ENCODE measurements at places on chromosomes 4 and X.

- no peak for DNase-seq
Observed at GRCh38 chr4:44725726-44726037, 674 bp downstream of the GNPDA2 start.

- no peak for DNase-seq
Observed at GRCh38 chrX:41445781-41446358, 1.3 kb upstream of the NYX start.

DNA sequence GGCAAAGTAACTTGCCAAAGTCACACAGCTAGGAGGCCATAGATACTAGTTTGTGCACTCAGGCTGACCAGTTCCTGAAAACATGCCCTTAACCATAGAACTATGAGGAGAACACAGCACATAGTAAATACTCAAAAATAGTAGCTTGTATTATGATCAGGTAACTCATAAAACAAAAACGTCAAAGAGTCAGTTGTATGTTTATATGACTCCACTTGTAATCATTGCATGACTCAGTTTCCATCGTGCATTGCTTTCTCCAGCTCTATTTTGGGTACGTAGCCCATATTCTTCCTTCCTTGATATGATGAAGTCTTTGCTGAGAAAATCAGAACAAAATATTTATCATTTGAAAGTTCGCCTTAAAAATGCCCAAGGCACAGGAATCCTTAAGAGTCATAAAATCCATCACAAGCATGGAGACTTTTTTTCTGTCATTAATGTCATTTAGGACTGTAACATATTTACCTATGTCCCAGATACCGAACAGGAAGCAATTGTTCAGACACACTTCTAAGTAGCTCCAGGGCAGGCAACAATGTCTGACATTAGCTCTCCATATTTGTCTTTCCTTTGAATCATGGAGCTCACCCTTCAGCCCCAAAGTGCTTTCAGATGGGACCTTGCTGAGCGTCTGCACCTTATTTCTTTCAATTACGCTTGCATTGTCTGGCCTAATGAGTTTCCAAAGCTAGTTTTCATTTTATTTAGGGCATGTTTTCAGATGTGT, 11.2 kb upstream of the MID1 start:
- DNase-seq = no peak

GRCh38 chr4:111943796-111944203, 201.5 kb upstream of the FAM241A start:
- DNase-seq = peak; percentile 19

DNA sequence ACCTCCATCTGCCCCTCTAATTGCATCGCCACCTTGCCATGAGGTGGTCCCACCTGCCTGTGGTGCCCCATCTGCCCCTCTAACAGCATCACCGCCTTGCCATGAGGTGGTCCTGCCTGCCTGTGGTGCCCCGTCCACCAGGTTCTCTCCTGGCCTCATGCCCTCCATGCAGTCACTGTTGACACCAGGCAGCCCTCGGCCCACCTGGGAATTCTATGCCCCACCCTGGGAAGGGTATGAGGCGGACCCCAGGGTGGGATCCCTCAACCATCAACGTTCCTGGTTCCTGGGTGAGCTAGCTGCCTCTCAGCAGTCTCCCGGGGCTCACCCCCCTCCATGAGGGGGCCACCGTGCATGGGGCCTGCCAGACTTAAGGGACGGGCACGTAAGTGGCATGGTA, 38.9 kb downstream of the ACOX3 start:
- no peak for DNase-seq

Data from lung microvascular endothelial cell (primary cell).